HAP-1 (cell line): ENCODE measurements at places on chromosomes 3 and 15.

DNA sequence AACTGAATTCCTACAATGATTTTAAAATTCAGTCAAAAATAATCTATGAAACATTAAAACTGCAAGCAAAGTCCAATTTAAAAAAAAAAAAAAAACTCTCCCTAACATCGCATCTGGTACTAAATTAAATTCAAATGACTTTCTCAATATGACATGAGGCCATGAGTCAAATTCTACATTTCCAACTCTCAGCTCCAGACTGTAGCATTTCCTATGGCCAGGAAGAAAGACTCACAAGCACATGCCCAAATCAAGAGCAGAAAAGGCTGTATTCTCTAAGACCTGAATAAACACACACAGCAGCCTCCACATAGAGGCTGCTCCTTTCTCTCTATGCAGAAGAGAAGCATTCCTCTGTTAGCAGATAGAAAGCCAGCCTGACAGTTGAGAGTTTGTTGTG is 729.2 kb downstream of the ROBO1 start:
- DNase-seq: no peak

DNA sequence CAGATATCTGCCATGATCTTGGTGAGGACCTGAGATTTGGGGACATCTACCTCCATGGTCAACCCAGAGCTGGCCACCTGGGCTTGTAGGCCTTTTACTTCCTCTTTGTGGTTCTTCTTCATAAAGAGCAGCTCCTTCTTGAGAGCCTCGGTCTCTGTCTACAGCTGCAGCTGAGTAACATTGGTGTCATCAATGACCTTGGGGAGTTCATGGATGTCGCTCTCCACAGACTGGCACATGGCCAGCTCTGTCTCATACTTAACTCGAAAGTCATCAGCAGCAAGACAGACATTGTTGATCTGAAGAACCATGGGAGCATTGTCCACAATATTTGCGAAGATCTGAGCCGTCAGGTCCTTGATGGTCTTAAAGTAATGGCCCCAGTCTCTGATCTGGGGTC is 15.7 kb upstream of the RASA2 start:
- DNase-seq: no peak

DNA sequence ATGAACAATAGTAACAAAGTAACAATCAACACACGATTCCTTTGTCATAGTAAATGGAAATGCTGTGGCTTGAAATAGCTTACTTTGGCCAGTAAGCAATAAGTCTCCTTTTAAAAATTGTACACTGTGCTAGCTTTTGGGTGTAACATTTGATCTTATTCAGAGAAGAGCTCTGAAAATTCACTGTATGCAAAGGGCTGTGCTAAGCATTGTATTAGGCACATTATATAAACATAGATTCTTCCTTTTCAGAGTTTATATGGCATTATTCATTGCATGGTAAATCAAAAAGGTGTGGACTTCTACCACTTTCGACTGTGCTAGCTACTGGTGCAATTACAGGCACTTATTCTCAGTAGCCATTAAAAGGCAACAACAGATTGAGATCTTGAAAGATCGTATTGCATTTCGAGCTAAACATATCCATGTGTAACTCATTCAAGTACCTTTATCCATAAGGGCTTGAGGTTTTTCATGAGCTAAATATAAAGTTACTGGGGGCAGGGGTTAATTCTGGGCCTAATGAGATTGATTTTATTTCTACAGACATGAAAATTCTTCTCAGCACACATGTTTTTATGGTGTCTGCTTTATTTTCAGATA is 246.8 kb downstream of the NR1D2 start:
- DNase-seq: no peak

GRCh38 chr3:52299879-52300611 is 12.4 kb downstream of the GLYCTK start:
- DNase-seq: no peak

DNA sequence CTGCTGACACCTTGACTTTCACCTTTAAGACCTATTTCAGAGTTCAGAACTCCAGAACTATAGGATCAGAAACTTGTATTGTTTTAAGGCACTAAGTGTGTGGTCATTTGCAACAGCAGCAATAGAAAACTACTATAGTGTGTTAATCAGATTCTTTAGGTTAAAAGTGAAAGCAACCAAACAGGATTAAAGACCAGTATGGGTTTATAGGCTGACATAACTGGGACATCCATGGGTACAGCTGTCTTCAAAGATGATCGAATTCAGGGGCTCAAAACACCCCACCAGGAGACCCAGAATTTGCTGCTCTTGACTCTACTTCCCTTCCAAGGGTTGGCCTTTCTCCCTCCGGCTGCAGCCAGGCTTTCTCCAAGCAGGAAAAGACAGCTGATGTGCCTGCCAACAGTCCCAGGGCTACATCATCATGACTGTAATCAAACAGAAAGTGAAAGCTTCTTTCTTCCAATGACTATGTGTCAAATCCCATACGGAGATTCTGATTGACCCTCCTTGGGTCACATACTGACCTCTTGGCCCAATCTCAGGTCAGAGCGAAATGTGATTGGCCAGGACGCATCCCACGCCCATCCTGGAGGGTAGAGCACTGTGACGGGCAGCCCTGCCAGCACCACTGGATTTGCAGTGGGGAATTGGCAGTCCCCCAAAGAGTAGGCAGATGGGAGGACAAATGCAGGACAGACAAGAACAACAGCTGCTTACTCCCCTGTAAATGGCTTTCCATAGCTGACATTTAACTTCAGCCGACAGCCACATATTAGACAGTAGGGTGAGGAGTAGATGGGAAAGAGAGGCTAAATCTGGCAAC is 51.4 kb upstream of the RNF7 start:
- DNase-seq: no peak

GRCh38 chr3:52495777-52496602 is 852 bp downstream of the STAB1 start:
- no peak for DNase-seq

GRCh38 chr3:172082269-172082668 is 42.9 kb downstream of the FNDC3B start:
- DNase-seq: no peak

GRCh38 chr3:66986406-66986805 is 11.7 kb upstream of the KBTBD8 start:
- DNase-seq: no peak

- DNase-seq: no peak
These were observed 14.9 kb downstream of the C3orf33 start for GRCh38 chr3:155791190-155791589.

DNA sequence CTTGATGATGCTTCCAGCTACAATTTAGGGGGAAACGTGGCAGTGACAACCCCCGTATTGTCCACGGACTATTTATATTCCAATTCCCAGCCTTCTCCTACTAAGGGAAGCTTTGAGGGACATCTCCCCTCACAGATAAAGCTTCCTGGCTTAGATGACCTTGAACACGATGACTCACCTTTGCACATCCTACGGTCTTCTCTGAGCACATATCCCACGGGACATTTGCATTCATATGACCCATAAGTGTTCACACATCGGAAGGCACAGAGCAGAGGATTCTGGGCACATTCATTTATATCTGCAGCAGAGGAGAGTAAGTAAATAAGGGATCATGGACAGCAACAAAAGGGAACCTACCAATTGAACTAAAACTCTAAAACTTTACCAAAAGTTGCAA is 101.5 kb downstream of the DUT start:
- no peak for DNase-seq

GRCh38 chr15:68597581-68597980 is 18.8 kb downstream of the CORO2B start:
- DNase-seq: no peak

GRCh38 chr3:46829699-46830208 is 33.5 kb downstream of the MYL3 start:
- DNase-seq: no peak

GRCh38 chr3:8848696-8849131 is 79.3 kb upstream of the OXTR start:
- DNase-seq: no peak
